ENCODE measurements at places on chromosomes 2 and 18.
A peak's percentile ranks its signal among the peaks of the same experiment; 100 is the strongest.

- DNase-seq = no peak
Measured at GRCh38 chr2:46197672-46198071, 99.5 kb upstream of the EPAS1 start.

DNA sequence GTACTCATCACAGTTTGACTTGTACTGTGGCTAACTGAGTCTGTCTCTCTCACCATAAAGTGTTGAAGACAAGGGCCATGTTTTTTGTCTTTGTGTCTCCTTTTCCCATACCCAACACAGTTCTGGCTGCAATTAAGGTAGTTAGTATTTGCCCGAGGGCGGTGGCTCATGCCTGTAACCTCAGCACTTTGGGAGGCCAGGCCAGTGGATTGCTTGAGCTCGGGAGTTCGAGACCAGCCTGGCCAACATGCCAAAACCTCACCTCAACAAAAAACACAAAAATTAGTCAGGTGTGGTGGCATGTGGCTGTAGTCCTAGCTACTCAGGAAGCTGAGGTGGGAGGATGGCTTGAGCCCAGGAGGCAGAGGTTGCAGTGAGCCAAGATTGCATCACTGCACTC, 6.9 kb upstream of the KIF3C start:
- no peak for DNase-seq

GRCh38 chr18:361941-362310, 94.1 kb upstream of the THOC1 start:
- DNase-seq = no peak

- no peak for DNase-seq
Measured at GRCh38 chr2:3420076-3420768, 40.7 kb downstream of the TRAPPC12 start.

DNA sequence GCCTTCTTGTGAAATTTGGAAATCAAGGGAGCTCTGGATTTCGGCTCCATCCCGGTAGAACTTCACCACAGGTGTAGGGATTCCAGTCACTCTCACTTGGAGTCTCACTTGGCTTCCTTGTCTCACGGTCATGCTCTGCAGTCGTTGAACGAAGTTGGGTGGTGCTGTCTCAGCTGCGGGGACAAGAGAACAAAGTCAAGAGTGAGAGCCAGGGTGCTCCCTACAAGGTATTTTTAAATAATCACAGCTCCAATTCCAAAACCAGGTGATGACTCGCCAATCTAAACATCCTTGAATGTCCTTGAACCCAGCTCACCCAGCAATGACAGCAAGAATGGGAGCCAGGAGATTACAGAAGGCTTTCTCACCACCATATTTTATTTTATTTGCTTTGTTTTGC, 6.7 kb downstream of the TTN start:
- no peak for DNase-seq

GRCh38 chr2:216733046-216733445, 37.7 kb upstream of the IGFBP5 start:
- DNase-seq = no peak

DNA sequence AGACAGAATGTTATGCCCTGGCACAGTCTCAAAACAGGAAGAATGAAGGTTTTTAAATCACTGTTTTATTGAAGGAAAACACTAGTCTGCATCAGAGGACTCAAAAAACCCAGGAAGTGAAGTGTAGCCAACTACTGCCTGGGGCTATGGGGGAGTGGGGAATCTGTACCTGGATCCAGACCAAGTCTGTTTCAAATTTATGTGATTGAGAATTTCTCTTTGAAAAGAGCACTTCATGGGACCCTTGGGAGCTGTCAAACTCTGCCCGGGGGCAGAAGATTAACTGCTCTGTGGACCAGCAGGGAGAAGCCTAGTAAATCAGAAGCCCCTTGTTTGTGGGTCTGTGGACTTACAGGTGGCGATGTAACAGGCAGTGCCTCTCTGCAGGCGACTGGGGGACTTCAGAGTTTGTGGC, 45.3 kb upstream of the TANC1 start:
- no peak for DNase-seq

DNA sequence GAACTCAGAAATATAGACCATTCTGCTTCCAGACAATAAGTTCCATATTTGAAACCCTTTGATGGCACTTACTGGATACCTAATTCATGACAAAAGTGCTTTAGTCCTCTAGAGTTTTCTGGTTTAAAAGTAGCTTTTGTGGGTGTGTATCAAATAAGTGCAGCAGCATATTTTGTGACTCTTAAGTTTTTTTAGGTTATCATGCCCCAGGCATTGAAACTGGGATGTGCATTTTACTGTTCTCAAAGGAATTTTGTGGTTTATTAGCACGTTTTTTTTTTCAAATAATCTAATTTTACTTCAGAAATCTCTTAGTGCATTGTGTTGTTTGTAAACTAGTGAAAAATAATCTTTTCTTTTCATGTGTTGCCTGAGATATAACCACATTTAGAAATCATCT, 1.5 kb downstream of the XRCC5 start:
- DNase-seq = no peak

- DNase-seq = no peak
Measured at GRCh38 chr2:197369933-197370320, 59.3 kb upstream of the ANKRD44 start.

DNA sequence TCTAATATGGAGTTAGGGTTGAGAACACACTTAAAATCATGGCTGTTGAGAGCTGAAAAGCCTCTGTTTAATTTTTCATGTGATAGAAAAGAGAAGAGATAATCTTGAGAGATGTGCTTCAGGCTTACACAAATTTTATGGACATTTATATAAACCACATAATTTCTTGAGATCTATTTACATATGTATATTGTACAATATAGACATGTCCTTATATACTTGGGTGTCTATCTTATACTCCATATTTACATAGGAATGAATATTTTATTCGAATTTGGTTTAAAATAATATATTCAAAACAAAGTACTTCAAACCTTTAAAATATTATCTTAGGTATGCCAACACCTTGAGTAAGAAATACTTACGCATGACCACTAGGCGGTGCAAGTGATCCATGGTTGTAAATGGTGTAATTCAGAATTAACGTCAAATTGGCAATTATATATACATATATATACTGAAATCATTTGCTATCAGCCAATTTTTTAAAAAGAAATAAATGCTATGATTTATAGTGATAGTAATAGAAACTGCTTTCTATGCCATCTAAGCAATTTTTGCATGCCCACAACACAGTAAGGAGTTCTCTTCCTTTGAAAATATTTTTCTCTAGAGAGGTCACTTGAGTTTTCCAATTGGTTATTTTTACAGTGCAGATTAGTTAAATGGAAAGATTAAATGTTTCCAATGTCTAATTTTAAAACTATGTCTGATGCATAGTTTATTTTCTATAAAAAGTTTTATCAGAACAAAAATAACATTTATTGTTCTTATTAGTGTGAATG, 37.6 kb upstream of the SPAG16 start:
- peak; percentile 30 for DNase-seq

GRCh38 chr2:226087505-226088365, 688.2 kb downstream of the NYAP2 start:
- DNase-seq = no peak

DNA sequence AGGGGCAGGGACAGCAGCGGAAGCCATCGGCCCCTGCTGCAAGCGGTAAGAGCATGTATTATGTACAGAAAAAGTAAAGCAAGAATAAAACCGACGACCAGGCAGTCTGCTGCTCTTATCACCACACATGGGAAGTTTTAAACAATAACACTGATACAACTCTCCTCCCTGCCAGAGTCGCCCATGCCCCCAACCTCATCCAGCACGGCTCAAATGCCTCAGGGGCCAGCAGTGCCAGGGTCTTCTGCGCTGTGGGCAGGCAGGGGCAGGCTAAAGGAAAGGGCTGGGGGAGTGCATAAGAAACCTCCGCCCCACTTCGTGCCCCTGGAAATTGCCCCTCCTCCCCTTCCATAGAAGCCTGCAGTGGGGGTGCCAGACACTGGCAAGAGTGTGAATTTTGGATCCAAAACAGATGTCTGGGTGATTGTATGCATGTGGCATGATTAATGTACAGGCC, 10.1 kb downstream of the TEX51 start:
- no peak for DNase-seq

- no peak for DNase-seq
Measured at GRCh38 chr2:20600756-20601325, 50.1 kb downstream of the HS1BP3 start.

- DNase-seq = no peak
Measured at GRCh38 chr18:43398601-43399000, 121.3 kb upstream of the SYT4 start.

- DNase-seq = no peak
Measured at GRCh38 chr2:64792995-64793639, 139.4 kb upstream of the SERTAD2 start.

GRCh38 chr2:141498561-141498960, 632.3 kb downstream of the LRP1B start:
- no peak for DNase-seq

DNA sequence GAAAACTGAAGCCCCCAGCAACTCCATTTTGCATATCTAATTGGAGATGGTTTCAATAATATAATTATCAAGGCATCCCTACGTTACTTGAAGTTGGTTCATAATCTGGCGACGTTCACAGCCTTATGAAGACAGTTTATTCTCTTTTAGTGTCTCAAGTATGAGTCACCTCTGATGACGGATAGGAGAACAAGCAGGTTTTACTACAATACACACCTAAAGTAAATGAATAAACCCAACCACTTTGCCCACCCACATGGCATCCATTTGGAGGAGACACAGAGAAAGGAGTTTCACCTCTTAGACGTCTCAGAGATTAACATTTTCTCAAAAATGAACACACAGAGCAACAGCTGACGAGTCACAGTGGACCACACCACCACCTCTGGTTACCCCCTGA, 40.8 kb downstream of the BCL11A start:
- no peak for DNase-seq

DNA sequence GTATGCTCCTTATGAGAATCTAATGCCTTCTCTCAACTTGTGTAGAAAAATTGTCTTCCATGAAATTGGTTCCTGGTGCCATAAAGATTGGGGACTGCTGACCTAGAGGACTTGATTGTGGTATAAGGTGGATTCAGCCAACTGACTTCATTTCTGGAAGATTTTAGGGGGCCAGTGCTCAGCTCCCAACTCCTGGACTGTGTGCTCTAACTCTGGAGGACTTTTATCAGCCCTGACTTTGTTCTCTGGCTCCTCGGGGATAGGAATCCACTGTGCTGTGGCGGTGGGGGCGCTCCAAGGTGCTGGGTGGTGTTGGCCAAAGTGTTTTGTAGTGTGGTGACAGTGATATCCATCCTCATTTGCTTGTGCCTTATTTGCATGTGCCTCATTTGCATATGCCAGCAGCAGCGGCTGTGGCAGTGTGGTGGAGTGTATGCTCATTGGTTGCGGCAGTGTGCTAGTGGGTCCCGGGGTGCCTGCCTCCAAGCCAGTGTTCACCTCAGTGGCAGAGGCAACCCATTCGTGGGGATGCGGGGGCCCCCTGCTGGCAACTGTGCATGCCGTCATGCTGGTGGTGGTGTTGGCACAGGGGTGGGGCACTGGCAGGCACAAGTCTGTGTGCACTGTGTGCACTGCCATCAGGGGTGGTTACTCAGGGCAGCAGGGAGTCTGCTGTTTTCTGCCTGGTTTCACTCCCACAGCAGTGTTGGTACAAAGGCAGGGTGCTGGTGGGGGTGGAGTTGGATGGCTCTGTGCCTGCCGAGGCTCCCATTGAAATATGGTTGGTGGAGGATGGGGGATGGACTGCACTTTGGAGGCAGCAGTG, 19.6 kb downstream of the EHBP1 start:
- DNase-seq = no peak

DNA sequence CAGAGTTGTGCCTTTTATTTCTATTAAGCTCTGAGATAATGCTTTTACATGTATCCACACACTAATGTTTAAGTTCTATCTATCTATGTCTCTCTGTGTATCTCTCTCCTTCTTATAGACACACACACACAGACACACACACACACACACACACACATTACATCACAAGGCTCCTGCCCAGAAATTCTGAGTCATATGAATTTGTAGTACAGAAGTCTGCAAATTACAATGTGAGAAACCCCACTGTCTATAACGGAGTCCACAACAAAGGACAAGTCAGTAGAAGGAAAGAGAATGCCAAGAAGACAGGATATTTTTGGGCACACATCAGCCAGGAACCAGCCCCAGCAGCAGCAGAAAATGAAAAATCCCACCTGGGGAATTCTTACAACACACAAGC, 142.4 kb downstream of the EN1 start:
- DNase-seq = no peak

- DNase-seq = no peak
Measured at GRCh38 chr2:62412347-62412742, 93.7 kb downstream of the TMEM17 start.

GRCh38 chr2:88810488-88810887, 119.0 kb downstream of the RPIA start:
- no peak for DNase-seq

DNA sequence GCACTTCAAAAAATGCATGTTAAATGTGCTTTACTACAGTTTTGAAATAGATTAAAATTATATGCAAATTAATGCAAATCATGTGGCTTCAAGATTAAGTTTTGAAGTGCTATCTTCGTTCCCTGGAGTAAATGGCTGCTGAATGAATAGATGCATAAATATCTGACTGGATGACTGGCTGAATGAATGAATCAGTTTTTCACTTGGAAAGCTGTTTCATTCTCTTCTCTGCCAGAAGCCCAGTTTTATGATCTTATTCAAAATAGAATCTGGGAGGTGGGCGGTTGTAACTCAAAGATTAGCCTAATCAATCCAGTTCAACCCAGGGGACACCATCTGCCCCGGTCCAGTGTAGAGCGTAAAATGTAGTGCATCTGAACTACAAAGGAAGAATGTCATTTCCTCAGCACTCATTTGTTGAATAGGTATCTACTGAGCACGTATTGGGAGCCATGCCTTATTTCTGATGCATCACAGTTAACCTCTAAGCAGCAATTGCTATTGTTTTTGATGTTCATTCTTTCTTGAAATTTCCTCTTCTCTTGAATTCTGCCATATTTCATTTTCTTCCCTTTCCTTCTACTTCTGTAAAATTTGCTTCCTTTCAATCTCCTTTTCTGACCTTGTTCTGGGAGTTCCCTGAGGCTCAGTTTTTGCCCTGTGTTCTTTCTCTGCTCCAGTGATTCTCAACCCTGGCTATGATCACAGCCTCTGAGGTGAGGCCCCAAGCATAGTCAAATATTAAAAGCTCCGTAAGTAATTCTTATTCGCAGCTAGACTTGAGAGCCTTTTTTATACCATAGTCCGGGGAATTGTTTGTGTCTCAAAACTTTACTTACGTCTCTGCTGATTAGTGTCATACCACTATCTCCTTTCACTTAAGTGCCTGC, 282.7 kb downstream of the PARD3B start:
- no peak for DNase-seq

GRCh38 chr2:47078541-47079482, 76.3 kb downstream of the STPG4 start:
- no peak for DNase-seq
